CD8-positive, alpha-beta memory T cell (primary cell): ENCODE measurements at places on chromosomes 4 and X. TPM values are rescaled to one million over a fixed set of nuclear protein-coding genes. Genes with fewer than 3 reads are reported as not detected.

- H3K4me3 ChIP-seq: no peak overlapping the region
- no peaks in the 10 kb centered on the region for H3K4me1 ChIP-seq
- no peak for DNase-seq
- no peaks in the 10 kb centered on the region for H3K36me3 ChIP-seq
- no peak overlapping the region for H3K27ac ChIP-seq
These were observed 48.9 kb downstream of the ING2 start for GRCh38 chr4:183553601-183554345.

- DNase-seq: no peak
- H3K4me3 ChIP-seq: no peak overlapping the region
- H3K36me3 ChIP-seq: no peaks in the 10 kb centered on the region
- H3K27me3 ChIP-seq: no peaks in the 10 kb centered on the region
- H3K27ac ChIP-seq: no peak overlapping the region
These were observed 116.6 kb downstream of the IRF2 start for GRCh38 chr4:184357772-184358171.

The NWD2 gene
- total RNA-seq: not detected

The F8A2 gene
- total RNA-seq: not detected

GRCh38 chrX:55710701-55711100 lies 6.8 kb upstream of the RRAGB start:
- H3K36me3 ChIP-seq: no peaks in the 10 kb centered on the region
- DNase-seq: no peak
- H3K4me3 ChIP-seq: no peak overlapping the region

The PAPSS1 gene
- total RNA-seq: 27.9 TPM

The GAB1 gene
- 0.95 TPM for total RNA-seq
